ENCODE measurements at places on chromosomes 12 and 14.

- DNase-seq, result no peak
Observed at GRCh38 chr14:99578541-99579101, 25.4 kb downstream of the CCDC85C start.

DNA sequence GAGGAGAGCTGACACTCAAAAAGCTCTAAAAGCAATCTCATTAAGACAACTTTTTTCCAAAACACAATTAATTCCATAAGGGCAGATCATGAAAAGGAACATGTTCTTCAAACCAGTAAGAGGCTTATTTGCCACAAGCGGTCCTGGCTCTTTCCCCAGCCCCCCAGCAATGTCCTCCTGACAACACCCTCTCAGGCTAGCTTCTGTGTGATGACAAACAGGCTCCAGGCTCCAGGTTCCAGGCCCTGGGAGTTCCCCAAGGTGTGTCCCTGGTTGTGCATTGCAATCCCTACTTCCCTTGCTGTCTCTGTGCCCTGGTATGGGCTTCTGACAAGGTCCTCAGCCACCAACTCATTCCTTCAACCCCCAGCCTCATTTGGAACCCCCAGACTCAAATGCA, 8.9 kb downstream of the HVCN1 start:
- no peak for DNase-seq

- no peak for DNase-seq
Observed at GRCh38 chr14:50578433-50578832, 18.5 kb downstream of the ATL1 start.

GRCh38 chr12:75655315-75655806, 144.0 kb upstream of the KRR1 start:
- no peak for DNase-seq

DNA sequence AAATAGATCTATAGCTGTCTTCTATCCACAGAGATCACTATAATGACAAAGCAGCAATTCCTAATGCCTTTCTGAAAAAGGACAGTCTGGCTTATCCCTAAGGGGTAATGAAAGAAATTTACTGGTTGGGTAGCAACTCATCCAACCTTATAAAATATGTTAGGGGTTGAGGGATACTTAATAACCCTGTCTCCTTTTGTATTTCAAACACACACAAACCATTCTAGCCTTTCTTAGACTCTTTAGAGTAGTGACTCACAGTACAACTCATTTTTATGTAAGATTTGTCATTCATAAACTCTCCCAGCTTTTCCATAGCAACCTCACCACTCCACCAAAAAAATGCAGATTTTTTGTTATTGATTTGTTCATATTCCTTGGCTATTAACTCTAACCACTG, 167.9 kb downstream of the FSCB start:
- no peak for DNase-seq

DNA sequence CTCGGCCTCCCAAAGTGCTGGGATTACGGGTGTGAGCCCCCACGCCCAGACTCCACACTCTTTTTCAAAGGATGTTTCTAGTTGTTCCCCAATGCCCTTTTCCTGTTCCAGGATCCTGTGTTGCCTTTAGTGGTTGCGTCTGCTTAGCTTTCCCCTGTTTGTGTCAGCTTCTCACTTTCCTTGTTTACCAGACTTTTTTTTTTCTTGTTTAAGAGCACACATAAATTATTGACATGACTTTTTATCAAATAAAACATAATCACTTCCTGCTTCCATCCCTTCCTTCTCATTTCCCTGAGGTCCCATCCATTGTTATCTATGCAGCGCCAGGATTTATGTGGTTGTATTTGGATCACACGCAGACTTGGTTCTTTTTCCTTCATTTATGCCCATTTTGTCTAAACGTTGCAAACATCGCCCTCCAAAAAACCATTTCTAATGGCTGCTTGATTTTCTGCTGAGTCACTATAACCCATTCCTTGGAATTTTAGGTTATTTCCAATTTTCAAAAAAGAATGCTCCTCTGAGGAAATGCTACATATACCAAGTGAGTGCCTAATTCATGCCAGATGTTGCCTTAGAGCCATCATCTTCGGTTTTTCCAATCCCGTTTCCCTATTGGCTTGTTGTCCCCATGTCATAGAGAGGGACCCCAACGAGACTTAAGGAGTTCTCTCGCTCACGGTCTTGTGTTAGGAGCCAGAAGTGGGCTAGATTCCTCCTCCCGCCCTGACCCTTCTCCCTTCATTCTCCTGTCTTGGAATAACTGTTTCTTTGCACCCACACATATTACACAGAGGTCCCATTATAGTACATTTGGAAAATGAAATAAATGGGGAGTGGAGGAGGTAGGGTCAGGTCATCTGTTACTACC, 13.5 kb upstream of the CYP46A1 start:
- no peak for DNase-seq

GRCh38 chr12:123713398-123713797, 1.2 kb downstream of the ATP6V0A2 start:
- DNase-seq, result no peak

DNA sequence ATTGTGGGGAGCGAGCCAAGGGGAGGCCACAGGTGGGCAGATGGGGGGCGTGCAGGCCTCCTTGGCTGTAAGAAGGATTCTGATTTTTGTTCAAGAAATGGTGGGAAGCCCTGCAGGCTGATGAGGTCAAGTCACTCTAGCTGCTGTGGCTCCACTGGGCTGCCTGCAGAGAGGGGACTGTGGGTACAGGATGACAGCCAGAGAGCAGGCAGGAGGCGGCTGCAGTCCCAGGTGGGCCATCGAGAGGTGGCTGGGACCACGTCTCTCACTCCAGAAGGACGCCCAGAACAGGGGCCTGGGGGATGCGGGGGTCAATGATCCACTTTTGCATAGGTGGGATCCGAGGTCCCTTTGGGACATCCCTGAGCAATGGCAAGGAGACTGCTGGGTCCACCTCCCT, 9.1 kb downstream of the NCOR2 start:
- DNase-seq, result no peak

DNA sequence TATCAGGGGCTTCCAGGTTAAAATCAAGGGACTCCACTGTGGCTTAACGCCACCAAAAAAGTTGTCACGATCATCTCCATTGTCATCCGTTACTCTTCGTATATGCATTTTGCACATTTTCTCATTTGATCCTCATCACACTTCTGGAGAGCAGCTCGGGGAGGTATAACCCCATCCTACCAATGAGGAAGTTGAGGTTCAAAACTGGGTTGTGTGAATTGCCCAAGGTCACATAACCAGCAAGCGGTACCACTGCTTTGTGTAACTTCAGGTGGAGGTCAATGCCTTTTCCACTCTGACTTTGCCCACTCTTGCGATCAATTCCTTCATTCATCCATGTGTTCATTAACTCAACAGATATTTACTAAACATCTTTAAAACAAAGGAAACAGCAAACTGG, 71.1 kb upstream of the CCND2 start:
- DNase-seq, result no peak

DNA sequence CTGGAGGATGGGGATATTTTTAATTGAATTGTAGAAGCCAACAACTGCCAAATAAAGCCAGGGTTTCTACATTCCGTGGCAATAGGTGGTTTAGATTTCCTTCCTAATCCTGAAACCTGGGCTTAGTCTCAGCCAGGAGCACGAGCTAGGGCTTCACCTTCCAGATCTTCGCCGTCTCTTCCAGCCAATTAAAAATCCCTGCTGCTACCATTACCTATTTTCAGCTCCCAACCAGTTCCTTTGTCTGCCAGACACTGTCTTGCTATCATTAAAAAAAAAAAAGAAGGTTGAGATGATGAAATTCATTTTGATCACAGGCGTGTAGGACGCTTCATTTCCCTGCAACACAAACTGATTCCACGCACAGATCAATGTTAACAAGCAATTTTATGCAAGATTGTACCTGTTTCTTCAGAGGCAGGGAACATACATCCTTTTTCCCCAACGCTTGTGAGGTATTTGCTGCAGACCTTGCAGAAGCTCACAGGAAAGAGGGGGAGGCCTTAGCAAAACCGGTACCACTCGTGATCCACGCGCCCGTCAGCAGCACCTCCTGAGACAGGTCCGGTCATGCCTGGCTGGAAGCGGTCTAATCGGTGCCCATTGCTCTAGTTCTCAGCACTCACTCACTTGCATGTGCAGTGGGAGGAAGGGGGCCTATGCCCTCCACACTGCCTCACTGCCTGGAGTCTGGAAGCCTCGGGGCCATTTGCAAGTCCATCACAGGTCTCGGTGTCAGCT, 65.1 kb downstream of the SLC6A12 start:
- no peak for DNase-seq

- DNase-seq, result no peak
Observed at GRCh38 chr12:1500095-1500801, 94.1 kb downstream of the FBXL14 start.

- peak; percentile 80 for DNase-seq
Observed at GRCh38 chr12:54060975-54061778, 7.5 kb downstream of the HOXC4 start.

DNA sequence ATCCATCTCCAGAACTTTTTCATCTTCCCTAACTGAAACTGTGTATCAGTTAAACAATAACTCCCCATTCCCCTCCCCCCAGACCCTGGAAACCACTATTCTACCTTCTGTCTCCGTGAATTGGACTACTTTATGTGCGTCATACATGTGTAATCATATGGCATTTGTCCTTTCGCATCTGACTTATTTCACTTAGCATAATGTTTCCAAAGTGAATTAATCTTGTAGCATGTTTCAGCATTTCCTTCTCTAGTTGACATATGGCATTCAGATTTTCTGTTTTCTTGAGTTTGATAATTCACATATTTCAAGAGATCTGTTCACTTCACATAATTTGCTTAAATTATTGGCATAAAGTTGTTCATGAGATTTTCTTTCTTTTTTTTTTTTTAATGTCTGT, 9.8 kb downstream of the CYP46A1 start:
- DNase-seq, result no peak

DNA sequence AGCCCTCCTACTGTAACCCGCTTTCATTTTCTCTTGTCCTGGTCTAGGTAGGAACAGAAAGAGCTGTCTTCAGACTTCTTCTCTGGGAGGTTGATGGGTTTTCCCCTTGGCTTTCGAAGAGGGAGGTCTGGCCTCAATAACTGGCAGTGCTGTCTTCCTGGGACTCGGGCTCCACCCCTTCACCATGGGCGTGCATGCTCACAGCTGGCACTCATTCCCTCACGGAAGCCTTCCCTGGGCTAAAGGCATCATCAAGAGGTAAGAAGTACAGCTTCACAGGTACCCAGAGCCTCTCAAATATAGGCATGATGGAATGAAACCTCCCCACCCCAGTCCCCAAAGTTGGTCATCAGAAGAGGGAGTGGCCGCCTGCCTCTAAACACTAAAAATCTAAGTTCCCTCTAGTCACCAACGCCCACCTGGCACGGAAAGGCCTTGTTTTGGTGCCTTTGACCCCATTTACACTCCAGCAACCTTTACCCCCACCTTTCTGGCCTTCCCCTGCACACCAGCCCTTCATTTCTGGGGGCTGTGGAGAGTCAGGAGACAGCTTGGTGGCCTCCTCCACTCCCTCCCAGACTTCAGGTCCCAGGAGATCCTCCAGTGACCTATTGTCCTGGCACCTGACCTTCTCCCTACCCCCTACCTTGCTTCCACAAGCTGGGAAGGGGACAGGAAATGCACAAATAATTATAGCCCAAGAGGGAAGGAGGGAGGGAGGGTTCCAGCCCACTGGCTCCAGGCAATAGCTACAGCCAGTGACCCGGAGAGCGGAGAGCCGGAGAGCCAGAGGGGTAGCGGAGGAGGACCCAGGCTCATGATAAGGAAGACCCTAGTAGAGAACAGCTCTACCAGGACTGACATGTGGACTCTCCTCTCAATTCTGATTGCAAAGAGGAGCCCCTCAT, 2.8 kb downstream of the RAPGEF3 start:
- DNase-seq, result no peak

DNA sequence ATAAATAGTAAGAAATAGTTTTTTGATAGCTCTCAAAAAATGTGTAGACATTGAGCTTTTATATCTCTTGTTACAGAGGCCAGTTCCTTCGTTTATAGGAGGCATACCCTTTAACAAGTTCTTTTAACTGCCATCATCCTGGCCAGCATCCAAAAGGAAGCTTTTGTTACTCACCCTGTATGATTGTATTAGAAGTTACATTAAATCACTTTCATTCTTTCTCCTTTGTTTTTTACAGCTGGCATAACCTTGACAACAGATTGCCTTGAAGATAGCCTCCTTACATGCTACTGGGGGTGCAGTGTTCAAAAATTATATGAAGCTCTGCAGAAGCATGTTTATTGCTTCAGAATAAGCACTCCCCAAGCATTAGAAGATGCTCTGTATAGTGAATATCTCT, 20.1 kb downstream of the CGRRF1 start:
- DNase-seq, result no peak

DNA sequence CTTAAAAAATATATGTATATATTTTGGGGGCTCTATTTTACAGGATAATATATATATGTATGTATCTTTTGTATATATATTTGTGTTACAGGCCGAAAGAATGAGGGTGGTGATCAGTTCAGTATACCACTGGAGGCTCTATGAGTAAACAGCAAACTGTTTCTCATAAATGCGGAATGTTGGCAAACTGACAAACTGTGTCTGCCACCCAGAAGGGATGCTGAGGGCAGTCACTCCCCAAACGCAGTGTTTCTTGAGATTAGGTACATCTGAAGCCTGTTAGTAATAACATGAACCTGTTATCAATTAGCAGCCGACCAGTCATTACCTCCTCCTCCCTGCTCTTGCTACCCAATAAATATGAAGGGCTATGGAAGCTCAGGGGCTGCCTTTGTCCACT, 20.8 kb downstream of the TNFAIP2 start:
- DNase-seq, result no peak

DNA sequence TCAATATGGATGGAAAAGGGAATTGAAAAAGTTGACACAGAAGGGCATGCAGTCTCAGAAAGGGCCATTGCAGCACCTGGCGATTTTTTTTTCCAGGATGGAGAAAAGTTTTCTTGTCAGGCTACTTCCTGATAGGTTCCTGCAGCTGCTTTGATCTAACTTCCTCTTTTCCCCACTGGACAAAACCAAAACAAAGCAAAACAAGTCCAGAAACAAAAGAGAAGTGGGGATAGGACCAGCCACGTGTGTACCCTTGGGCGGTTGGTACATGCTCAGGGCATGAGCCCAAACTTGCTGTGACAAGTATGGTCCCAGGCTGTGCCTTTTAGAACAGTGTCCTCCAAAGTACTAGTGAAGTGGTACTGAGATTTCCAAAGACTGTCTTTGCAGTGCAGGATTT, 89.8 kb downstream of the CHST11 start:
- DNase-seq, result no peak
